Suprapubic skin (tissue), 4 donors: ENCODE measurements at places on chromosomes 7 and 10.

DNA sequence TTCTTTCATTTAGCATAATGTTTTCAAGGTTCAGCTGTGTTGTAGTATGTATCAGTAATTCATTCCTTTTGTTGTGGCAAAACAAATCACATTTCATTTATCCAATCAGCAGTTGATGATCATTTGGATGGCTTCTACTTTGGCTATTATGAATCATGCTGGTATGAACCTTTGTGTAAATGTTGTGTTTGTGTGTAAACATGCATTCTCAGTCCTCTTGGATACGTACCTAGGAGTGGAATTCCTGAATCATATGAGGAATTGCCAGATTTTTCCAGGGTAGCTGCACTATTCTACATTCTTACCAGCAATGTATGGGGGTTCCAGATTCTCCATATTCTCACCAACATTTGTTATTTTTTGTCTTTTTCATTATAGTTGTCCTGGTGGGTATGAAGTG, 578.5 kb upstream of the MKI67 start:
- DNase-seq = no peak

DNA sequence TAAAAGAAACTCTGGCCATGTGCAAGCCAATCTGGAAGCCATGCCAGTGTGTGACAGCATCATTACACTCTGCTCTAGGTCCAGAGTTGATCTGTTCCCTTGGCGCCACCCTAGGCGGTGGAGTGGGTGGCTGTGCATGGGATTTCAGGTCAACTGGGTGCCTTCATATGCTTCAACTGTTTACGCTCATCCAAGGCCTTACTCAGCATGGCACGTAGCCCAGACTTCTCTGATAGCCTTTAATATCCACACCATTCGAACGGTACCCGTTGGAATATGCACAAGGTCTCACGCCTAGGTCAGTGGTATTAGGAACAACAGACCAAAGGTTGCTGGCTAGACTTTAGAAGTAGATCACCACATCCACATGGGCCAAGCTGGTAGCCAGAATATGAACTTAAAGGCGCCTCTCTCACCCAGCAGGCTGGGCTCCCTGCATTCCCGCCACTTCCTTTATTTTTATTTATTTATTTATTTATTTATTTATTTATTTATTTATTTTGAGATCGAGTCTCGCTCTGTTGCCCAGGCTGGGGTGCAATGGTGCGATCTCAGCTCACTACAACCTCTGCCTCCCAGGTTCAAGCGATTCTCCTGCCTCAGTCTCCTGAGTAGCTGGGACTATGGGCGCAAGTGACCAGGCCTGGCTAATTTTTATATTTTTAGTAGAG, 18.7 kb upstream of the ACHE start:
- no peak for DNase-seq

DNA sequence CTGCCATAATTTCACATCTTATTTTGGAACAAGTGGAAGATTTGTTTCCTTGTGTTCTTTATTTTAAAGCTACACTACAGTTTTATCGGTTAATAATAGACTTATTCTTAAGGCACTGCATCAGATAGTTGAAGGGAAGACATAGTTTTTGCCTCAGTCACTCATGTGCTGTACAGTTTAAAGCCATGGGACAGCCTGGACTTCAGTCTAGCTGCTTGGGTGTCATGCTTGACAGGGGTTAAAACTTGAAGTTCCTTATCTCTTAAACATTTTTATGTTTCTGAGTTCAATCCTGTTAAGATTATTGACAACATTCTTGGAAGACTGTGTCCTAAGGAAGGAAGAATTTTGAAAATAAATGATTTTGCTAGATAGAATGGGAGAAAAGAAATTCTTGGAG, 49.7 kb downstream of the PPP1R9A start:
- DNase-seq = no peak

- DNase-seq = no peak
Observed at GRCh38 chr10:102615361-102615760, 28.9 kb upstream of the TRIM8 start.

DNA sequence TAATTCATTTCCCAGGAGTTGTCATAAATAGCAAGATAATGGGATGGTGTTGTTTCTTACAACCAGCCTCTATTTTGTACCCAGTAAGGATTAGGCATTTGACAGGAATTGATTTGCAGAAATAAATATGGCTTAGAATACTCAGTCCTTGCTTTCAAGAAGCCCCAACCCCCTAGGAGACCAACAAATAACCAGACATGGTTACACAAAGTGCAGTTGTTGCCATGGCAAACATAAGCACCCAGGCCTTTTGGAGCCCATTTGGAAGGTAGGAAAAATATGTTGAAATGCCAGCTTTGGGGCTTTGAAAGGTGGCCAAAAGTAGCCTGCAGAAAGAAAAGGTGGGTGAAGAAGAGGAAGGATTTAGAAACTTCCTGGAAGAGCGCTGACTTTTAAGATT, 397.5 kb downstream of the CDC14C start:
- no peak for DNase-seq

DNA sequence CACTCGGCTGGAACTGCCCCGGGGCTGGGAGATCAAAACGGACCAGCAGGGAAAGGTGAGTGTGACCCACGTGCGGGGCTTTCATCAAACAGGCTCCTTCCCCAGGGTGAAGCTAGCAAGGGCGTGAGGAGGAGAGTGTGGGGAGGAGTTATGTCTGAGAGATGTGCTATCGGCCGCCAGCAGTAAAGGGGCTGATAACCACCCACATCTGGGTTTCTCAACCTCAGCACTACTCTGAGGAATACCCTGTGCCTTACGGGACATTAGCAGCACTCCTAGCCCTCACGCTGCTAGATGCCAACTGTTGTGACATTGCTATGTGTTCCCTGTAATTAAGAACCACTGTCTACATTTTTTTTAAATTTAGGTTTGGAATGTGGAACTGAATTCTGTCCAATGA, 113.9 kb upstream of the STK17A start:
- DNase-seq = no peak

DNA sequence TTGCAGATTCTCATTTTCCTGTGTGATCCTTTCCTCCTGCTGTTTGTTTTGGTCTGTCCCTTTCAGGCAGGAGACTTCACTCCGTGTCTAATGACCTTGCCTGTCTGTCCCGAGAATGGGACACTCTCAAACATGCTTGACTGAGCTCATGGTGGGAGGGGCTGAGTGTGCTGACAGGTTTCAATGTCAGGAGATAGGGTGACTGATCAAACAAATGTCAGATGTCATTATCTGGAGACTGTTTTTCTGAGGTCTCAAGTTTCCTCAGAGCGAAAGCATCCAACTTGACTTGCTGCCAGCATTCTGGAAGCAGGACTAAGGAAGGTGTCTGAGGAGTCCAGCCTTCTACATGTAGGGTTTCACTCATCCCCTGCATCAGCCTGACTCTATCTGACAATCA, 228.8 kb upstream of the KIAA1217 start:
- no peak for DNase-seq

DNA sequence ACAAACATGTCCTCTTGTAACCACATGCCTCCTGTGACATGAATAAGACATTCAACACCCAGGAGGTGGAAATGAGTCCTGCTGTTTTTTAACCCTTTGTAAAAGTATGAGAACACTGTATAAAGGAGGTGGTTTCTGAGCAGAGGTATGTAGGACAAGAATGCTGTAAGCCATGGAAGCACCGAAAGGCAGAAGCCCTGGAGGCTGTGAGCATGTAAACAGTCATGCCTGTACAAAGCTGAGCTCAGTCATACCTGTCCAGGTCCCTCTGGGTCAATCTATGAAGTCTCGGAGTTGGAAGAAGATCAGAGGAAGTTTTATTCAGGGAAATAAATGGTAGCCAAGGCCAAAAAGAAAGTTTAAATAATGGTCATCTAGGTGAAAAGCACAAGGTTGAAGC, 34.7 kb upstream of the XPNPEP1 start:
- DNase-seq = no peak

- DNase-seq = no peak
Observed at GRCh38 chr10:93337309-93337721, 144.8 kb downstream of the MYOF start.

- no peak for DNase-seq
Observed at GRCh38 chr10:96606946-96607345, 20.1 kb upstream of the TM9SF3 start.

- DNase-seq = no peak
Observed at GRCh38 chr10:82982110-82982608, 1107.2 kb downstream of the NRG3 start.

DNA sequence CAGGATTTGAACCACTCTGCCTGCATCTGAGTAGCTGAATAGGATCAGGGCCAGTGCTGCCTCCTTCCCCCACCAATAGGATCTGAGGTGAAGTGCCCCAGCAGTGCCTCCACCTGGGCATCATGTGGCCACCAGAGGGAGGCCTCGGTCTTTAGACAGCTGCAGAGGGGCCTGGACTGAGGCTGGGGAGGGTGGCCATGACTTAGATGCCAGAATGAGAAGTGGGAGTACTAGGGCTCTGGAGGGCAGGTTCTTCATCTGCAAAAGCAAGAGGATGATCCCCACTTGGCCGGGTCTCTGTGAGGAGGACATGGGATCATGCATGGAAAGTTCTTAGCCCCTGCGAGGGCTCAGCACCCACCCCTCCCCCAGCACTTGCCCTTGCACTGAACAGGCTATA, 56.9 kb downstream of the NEUROG3 start:
- DNase-seq = no peak

GRCh38 chr7:22587322-22587721, 87.3 kb upstream of the STEAP1B start:
- no peak for DNase-seq
